Cardiac septum (tissue), 1 donor: ENCODE measurements at places on chromosomes 12 and 14. TPM values are rescaled to one million over a fixed set of nuclear protein-coding genes. Genes with fewer than 3 reads are reported as not detected.

The KCTD10 gene
- total RNA-seq: 42.3 TPM

The C3AR1 gene
- total RNA-seq: 4.2 TPM

The RPS26 gene
- 39.5 TPM for total RNA-seq

The CLEC9A gene
- total RNA-seq: not detected

The PARPBP gene
- 0.51 TPM for total RNA-seq

The KRT74 gene
- total RNA-seq: not detected

The MANSC1 gene
- total RNA-seq: 9.2 TPM

The EIF2S3B gene
- total RNA-seq: 0.62 TPM

The STON2 gene
- 5.7 TPM for total RNA-seq

The MAP1LC3B2 gene
- total RNA-seq: 1.9 TPM

DNA sequence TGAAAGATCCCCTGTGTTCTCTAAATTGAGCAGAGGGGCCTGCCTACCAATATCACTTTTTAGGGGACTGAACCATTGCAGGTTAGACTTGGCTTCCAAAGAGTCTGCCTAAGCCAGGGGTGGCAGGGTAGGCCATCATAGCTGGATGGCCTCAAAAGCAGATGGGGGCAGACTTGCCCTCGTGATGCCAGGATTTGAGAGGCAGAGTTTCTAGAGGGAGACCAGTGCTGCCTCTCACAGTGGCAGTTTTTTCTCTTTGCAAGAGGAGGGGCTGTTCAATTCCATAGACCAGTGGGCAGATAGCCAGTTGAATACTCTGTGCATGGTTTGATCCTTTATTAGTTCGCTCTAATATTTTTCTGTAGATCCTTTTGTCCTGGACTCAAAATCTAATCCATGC, 23.8 kb upstream of the SMCO2 start:
- no peak for DNase-seq

- DNase-seq: no peak
Observed at GRCh38 chr14:90814806-90815571, 1.2 kb downstream of the TTC7B start.

DNA sequence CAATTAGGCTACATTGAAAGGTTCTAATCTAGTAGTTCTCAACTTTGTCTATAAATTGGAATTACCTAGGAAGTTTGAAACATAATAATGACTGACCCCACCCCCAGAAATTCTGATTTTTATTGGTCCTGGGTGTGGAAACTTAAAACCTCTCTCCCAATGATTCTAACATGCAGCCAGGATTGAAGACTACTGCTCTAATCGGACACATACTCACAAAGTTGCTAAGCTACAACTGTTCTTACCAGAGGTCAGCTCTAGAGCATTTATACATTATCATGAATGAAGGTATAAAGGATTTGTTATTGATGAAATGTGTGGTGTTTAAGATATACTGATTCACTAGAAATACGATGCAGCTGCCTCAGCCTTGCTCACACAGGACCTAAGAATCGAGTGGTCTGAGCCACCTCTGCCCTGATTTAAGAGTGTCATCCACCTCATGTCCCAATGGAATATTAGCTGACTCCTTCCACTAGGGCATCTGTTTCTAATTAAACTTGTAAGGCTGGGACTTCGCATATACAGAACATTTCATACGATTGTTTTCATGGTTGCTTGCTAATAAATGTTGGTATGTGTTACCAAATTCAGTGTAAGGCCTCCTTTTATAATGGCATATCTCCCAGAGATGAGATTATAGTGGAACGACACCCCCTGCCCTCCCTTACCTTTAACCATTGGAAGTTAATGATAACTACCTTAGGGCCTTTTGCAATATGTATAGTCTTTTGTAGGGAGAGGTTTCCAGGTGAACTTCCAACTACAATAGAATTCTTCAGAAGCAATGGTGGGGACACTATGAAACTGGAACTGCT, 410.8 kb upstream of the PDE3A start:
- DNase-seq: no peak

DNA sequence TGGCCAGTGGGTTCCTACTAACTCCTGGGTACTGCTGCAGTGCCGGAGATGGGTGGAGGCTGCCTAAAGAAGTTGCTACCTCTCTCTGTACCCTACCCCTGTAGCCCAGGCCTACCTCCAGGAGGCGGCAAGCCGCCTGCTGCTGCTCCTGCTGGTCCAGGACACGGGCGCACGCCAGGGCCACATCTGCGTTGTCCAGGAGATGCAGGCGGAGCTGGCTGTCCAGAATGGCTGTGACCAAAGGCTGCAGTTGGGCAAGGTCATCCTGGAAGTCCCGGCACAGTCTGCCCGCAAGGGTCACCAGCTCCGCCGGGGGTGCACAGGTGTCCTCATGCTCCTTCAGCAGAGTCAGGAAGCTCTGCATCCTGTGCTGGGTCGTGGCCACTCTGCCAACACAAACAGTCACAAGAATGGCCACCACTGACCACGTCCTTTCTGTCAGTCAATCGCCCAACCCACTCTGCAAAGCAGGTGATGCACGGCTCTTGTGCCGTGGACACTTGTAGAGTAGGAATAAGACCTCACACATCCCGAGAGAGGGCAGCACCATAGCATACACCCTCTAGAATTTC, 1.6 kb downstream of the ANHX start:
- DNase-seq: no peak

GRCh38 chr12:30108666-30109065, 324.9 kb upstream of the TMTC1 start:
- DNase-seq: no peak

GRCh38 chr14:68532496-68532895, 260.4 kb downstream of the ZFP36L1 start:
- no peak for DNase-seq

DNA sequence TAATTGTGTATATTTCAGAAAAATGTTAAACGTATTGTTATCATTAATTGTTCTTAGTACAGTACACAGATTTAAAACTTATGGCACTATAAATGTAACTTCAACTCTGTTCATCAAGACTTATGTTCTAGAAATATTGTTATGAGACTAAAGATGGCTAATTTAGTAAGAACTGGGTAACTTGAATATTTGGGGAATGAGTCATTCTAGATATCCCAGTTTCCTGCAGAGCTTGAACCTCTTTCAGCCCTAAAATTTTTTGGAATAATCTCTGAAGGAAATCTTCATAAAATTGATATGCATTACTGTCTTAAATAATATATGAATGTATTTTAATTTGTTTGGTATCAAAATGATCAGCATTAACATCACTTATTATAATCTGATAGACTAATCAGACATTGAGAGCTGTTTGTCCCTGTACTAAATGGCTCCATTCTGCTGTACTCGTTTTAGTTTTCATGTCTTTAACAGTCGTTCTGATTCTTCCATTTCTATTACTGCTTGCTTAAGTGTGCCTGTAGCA, 87.1 kb downstream of the VEZT start:
- no peak for DNase-seq

- DNase-seq: no peak
Observed at GRCh38 chr12:232731-233614, 19.0 kb upstream of the SLC6A12 start.

DNA sequence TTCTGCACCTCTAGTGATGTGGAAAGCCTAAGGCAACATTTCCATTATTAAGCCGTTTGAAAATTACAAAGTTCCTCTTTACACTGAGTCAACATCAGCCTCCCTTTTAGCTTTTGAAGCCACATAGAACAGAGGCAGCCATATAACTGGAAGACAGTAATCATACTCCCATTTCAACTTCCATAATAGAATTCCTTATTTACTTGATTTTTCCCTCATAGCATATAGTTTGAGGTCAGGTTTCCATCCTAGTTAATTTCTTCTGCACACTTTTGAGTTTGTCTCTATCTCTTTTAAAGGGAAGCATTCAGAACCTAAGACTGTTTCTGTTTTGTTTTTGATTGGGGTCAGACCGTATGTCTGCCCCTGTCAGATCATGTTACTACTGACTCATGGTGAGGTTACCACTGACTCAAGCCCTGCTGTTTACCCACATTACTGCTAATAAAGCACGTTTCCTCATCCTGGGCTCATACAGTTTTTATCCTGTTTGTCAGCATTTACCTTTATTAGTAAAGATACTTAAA, 161.0 kb downstream of the SLC38A4 start:
- DNase-seq: no peak

DNA sequence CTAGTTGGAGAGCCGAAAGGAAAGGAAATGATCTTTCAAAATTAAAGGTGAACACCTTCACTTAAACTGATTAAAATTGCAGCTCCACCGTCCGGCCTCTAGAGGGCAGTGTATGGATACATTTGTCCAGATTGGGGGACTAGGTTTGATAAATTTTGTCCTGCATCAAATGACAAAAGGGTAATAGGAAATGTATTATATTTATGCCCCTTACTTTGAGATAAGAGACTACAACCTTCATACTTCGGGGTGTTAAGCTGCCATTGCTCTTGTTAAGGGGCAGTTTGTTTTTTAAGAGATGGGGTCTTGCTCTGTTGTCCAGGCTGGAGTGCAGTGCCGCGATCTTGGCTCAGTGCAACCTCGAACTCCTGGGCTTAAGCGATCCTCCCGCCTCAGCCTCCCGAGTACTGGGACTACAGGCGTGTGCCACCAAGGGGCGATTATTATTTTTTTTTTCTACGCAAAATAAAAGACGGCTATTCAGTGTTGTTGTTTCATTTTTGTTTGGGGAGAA, 818 bp upstream of the SUOX start:
- no peak for DNase-seq

DNA sequence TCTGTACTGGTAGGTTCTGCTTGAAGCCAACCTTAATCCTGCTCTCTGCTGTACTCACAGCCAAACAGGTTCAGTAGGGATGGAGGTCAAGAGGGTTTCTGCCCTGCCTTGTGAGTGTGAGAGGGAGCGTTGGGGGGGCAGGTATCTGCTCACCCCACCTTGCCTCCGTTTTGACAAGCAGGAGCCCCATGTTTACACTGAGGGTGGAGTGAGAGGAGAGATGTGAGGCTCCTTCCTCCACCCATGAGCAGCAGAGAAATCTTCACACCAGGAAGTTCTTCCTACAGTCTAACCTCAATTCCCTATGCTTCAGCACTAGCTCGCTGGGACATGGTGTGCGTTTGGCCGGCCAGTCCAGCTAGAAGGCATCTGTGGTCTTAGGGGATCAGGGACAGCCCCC, 4.2 kb downstream of the KRT80 start:
- no peak for DNase-seq

- no peak for DNase-seq
Observed at GRCh38 chr14:54680651-54681050, 113.7 kb downstream of the SAMD4A start.

DNA sequence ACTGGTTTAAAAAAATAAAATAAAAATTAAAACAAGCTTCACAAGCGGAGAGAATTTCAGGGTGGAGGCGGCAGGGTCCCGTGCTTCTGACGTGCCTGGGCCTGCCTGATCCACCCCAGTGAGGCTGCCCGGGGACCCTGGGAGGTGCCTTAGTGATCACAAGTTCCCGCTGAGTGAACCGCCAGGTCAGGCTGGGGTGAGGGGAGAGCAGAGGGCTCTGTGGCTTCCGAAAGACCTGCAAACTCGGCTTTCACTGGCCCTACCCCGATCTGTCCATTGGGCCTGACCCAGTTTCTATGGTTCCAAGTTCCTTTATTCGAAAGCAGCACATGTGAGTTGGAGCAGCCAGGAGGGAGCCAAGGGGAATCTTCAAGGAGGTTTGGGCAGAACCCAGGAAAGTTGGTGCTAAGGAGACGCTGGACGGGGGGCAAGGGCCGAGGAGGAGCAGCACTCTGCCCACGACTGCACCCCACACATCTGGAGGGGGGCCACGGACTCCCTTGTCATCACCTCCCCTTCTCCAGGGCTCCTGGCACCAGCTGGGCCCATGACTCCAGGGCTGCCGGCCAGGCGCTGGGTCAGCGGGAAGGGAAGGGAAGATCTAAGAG, 12.9 kb downstream of the MMP14 start:
- peak; percentile 80 for DNase-seq

GRCh38 chr12:69000074-69000473, 67.1 kb upstream of the CPM start:
- DNase-seq: no peak

DNA sequence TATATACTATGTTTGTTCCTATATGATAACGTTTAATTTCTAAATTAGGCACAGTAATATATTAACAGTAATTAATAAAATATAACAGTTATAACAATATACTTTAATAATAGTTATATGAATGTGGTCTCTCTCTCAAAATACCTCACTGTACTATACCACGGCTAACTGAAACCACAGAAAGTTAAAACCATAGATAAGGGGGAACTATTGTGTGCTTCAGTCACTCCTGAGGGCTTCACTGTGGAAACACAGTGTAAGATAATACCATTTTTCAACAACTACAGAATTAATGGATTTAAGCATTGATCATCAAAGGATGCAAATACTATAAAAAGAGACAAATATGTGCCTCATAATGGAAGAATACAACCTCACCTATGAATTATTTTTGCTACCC, 266.4 kb upstream of the RGS6 start:
- no peak for DNase-seq

GRCh38 chr12:132625731-132626430, 7.3 kb downstream of the P2RX2 start:
- DNase-seq: no peak

GRCh38 chr12:92908108-92908507, 21.0 kb downstream of the EEA1 start:
- no peak for DNase-seq

DNA sequence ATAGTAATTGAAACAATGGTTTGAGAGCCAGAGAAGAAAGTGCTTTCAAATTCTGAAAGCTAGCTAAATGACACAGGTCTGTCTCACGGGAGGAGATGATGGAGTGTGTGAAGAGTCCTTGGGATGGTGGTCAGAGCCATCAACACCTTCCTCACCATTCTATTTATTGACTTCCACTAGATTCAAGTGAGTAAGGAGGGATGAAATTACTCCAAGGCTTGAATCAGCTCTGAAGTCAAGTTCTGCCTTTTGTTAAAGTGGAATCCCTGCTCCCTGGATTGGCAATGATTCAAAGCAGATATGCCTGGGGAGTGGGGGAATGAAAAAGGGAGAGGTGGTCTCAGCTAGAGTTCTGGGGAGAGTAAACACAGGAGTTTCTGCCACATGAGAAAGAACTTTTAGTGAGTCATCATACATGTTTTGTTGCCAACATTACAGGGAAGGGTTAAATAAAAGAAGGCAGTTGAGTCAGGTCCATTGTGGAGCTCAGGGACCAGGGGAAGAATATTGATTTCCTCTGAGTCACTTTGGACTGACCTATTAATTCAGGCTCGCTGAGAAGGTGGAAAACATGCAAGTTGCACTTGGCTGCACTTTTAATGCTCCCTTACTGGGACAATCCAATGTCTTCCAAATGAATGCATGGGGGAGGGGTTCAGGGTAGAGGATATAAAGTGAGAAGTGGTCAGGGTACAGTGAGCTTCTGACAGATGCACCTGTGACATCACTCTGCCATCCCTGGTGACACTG, 142.7 kb downstream of the TBX5 start:
- no peak for DNase-seq

- DNase-seq: peak; percentile 47
Observed at GRCh38 chr12:51921017-51921725, 13.9 kb downstream of the ACVRL1 start.

- no peak for DNase-seq
Observed at GRCh38 chr14:53954551-53955228, 1.9 kb downstream of the BMP4 start.

DNA sequence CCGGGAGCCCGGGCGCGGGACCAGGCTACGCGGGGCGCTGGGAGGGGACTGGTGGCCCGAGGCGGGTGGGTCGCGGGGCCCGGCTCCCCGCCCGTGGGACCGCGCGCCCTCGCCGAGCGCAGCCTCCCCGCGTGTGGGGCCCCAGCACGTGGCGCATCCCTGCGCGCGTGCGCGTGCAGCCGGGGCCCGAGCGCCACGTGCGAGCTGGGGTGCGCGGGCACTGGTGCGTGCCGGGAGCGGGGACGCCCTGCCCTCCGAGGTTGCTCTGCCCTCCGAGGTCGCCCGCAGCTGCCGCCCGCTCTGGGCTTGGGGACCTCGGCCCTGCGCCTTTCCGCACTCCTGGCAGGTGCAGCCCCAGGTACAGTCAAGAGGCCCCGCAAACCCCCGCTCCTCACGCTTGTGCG, 365 bp upstream of the CCDC88C start:
- DNase-seq: no peak
